ENCODE measurements at places on chromosomes 6 and 20.

DNA sequence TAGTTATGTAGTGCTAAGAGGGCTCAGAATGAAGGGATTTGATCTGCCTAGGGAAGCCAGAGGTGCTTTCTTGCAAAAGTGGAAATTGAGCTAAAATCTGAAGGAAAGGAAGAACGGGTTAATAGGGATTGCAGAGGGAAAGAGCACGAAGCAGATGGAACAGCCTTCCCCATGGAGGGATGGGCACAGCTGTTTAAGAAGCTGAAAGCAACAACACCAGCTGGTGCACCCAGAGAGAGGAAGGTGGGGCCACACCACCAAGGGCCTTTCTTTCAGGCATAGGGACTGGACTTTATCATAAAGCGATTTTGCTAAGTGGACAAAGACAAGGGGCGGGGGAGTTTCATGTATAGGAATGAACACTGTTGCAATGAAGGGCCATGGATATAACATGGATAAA lies 65.8 kb upstream of the SNRPB2 start:
- DNase-seq: no peak

DNA sequence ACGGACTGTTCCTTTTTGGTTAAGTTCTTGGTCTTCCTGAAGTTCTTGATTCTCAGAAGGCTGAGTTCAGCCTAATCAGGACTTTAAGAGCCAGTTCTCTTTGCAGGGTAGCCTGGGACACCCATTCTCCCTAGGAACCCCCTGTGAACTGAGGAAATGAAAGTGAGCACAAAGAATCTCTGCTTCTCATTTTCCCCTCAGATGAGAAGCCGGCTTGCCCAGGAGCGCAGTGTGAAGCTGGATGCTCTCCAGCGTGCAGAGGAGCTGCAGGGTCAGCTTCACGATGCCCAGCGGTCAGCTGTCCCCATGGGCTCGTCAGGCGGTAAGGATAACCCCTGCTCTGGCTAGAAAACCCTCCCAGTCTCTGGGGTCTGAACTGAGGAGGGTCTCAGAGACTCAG lies 34.0 kb downstream of the CD164 start:
- no peak for DNase-seq

DNA sequence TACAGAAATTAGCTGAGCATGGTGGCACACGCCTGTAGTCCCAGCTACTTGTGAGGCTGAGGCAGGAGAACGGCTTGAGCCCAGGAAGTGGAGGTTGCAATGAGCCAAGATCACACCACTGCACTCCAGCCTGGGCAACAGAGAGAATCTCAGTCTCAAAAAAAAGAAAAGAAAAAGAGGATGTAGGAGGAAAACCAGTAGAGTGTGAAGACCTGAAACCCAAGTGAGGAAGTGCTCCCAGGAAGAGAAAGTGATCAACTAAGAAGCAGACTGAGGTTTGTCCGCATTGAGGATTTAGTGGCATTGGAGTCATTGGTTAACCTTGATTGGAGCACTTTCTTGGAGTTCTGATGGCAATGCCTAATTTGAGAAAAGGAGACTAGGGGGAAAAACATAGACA lies 20.6 kb upstream of the TASP1 start:
- no peak for DNase-seq

GRCh38 chr6:87617405-87617804 lies 27.5 kb downstream of the ORC3 start:
- DNase-seq: no peak

- DNase-seq: no peak
These were observed 7.1 kb downstream of the TRIM26 start for GRCh38 chr6:30206152-30206551.

GRCh38 chr6:154951345-154952200 lies 43.5 kb upstream of the TIAM2 start:
- DNase-seq: peak; percentile 61

DNA sequence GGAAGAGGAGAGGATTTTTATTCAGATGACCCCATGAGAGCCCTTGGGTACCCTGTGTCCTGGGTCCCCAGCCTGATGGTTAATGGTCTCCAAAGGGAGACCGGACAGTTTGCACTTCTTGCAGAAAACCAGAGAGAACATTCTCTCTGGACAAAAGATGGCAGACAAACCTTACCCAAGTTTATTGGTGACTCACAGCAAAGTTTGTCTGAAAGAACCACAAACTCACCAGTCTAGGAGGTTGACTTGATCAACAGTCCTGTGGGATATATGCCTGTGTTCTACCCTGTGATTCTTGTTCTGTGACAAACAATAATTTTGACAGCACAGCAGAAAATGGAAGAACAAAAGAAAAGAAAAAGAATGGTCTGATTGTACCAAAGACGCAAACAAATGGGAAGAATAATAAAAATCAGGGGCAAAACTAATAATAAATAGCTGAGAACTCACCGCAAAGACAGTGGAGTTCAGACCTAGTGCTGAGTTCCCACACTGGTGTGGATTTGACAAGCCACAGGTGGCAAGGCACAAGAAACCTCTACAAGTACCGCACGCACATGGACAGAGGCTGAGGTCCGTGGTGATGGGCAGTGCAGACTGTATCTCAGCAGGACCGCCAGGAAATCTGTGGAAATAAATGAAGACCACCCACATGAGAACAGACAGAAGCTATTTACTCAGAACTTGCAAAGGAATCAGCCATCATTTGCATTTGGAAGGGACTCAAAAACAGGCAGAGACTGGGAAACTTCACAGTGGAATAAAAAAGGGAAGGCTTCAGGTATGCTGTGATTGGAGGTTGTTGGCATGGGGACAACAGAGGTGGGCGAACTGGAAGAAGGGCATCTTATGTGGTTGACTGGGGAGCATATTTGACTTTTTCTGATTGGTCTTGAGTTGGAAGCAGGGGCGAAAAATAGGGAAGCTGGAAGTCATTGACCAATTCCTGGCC lies 246.3 kb upstream of the RNF24 start:
- DNase-seq: no peak

GRCh38 chr6:149435919-149436586 lies 36.0 kb downstream of the SUMO4 start:
- no peak for DNase-seq

GRCh38 chr20:38083338-38084048 lies 49.9 kb downstream of the RPRD1B start:
- no peak for DNase-seq

GRCh38 chr6:106637717-106638341 lies 8.5 kb downstream of the QRSL1 start:
- no peak for DNase-seq

GRCh38 chr6:119676961-119677360 lies 327.4 kb upstream of the MAN1A1 start:
- DNase-seq: no peak

GRCh38 chr20:3927486-3928291 lies 38.5 kb downstream of the PANK2 start:
- DNase-seq: no peak

- no peak for DNase-seq
These were observed 270.9 kb upstream of the JARID2 start for GRCh38 chr6:14974792-14975470.

DNA sequence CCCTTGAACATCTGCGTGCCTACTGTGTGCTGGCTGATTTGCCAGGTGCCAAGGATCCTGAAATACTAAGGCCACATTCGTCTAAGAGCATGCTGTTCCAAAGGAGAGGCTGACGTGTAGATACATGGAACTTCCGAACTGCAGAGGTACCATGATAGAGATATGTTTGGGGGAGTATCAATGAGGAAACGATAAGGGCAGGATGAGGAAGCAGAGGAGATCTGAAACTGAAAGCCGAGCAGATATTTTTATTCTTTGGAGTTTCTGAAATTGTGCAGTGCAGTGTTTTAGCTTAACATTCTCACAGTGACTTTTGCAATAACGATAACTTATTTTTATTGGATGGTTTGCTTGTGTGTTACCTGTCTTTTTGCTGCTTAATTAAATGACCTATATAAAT lies 24.3 kb downstream of the BMP6 start:
- no peak for DNase-seq

DNA sequence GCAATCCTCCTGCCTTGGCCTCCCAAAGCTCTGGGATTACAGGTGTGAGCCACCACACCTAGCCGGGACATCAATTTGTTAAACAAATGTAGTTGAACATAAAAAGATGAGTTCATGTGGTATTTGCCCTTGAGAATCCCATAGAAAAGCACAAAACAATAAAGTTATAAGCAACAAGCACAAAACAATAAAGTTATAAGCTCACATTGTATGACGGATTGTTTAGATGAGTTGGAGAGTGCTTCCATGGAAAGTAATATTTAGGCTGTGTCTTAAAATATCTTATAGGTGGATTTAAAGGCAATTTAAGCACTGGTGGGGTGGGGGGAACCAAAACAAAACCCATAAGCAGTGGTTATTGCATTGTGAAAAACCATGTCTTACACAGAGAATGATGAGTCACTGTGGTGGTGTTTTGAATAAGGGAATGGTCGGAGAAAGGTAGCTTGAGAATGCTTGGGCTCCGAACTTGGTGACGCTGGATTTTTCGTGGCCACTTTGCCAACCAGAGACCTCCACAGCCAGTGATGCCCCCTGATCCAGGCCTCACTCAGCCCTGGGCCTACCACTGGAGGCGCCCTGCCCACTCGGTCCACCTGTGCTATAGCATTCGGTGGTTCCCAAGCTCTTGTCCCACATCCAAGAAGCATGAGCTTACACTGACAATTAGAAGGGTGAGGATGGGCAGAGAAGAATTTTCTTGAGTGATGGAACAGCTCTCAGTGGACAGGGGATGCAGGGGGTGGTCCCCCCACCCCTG lies 256.0 kb downstream of the CDKAL1 start:
- DNase-seq: no peak

DNA sequence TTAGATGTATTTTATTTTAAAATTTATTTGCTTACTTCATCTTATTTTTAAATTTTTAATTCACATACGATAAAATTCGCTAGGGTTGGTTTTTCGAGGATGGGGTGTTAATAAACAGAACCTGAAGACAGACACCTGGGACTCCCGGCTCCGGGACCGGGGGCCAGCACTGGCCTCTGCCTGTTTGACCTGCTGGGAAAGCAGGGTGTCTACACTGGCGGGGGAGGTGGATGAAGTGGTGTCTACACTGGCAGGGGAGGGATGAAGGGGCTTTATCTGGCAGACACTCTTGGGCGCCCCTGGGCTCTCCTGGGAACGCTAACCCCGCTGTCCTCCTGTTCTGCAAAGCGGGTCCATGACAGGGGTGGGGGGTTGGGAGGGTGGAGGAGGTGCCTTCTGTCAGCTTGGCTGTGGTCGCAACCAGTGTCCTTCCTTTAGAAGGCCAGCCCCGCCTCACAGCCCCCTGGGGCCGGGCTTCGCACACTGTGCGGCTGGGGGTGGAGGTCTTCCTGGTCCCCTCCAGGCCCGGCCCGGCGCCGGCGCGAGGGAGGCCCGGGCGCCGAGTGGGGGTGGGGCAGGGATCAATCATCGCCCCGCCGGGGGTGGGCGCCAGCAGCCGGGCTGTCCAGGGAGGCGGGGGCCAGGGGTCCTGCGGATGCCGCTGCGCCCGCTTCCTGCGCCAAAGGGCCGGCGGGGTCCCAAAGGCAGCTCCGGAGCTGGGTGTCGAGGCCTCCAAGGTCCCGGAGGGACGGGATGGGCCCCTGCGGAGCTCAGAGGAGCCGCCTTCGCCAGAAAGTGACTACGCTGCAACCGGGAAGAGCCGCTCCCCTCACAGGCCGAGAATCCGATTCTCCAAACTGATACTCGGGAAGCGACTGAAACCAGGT lies 1.8 kb downstream of the GATA5 start:
- DNase-seq: no peak

- DNase-seq: no peak
These were observed 16.5 kb downstream of the BLOC1S5 start for GRCh38 chr6:8047541-8048292.

Measured in natural killer cell (primary cell).